Esophagus squamous epithelium (tissue), 5 donors: ENCODE measurements at places on chromosomes 2 and 18.

- no peak for DNase-seq
These were observed 25.9 kb downstream of the TMSB10 start for GRCh38 chr2:84931384-84931821.

DNA sequence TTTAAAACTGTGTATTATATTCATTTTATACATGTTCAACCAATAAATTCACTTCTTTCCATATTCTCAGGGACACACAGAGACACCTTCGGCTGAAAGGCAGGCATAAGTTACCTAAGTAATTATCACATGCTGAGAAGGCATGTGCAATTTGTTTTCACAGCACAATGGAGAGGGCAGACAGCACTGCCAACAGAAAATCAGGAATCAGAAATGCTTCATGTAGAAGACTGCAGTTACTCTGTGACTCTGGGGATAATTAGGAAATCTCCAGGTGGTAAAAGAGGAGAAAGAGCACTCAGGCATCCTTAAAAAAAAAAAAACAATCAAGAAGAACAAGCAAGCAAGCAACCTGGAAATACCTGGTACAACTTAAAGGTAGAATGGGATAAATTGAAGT lies 49.3 kb downstream of the DSEL start:
- DNase-seq = no peak

DNA sequence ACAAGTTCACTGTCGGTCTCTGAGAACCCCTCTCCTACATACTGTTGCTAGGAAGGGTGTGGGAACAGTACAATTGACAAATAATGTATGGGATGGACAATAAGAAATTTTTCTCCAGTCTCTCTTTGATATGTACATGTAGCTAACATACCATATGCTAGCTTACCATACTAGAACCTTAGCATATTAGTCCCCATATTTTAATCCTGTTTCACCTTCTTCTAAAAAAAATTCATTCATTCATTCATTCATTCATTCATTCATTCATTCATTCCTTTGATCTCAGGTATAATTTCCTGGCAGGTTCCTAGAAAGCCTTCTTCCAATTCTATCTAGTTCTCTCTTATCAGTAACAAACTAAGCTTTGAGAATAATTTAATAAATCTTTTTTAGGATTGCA lies 62.2 kb downstream of the TTC21B start:
- DNase-seq = no peak

- DNase-seq = no peak
These were observed 550.9 kb downstream of the ADCYAP1 start for GRCh38 chr18:1455605-1456004.

GRCh38 chr2:68970566-68971265 lies 3.7 kb upstream of the GKN1 start:
- no peak for DNase-seq
